ENCODE measurements at places on chromosomes 5 and 9.

DNA sequence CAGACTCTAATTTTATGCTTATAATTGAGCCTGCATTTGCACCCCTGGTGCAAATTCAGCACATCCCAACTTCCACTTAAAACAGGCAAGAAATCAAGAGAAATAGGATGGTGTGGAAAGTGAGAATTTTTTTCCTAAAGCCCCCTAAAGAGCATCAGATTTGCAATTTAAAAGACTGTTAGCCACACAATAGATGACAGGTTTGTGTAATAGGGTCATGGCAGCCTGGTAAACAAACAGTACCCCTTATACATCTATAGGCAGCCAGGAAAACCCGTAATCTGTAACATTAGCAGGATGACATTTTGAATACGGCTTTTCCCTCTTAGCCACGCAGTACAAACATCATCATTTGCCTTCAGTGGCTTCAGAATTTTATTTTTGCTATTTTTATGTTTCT lies 17.2 kb downstream of the EBF1 start:
- DNase-seq = no peak

DNA sequence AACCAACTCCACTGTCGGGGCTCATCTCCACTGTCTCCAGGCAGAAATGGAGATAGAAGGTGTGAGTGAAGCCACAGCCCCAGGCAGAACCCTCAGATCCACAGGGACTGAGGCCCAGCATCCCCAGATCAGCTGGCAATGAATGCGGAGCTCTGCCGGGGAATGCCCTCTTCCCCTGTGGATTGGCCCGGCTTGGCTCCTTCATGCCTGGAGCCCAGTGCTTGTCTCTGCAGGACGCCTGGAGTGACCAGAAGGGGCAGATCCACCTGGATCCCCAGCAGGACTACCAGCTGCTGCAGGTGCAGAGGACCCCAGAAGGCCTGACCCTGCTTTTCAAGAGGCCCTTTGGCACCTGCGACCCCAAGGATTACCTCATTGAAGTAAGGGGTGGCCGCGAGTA lies 3.5 kb downstream of the DBH start:
- DNase-seq = no peak

DNA sequence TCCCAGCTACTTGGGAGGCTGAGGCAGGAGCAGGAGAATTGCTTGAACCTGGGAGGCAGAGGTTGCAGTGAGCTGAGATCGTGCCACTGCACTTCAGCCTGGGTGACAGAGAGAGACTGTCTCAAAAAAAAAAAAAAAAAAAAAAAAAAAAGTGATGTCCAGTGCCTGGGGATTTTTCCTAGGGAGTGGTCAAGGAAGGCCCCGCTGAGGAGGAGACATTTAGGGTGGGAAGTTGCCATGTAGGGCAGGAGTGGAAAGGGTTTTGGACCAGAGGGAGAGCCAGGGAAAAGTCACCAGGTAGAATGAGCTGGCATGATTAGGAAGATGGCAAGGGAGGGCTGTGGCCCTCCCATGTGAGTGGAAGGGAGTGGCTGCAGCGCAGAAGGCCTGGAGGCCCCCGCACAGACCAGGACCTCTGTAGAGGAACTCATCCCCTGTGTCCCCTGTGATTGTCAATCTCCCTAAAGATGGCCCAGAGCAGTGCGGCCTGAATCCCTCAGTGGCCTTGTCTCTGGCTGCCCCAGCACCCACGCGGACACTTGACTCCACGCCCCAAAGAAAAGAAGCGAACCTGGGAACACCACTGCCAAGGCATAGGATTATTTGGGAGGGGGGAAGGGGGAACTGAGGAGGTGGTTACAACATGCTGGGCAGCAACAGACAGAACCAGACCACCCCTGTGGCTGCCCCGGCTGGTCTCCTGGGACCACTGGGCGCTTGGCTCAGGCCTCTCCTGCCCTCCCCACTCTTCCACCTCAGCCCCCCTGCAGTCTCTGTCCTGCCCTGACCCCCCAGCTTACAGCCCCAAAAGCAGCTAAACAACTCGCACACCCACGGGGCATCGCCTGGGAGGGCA lies 2.6 kb upstream of the SQSTM1 start:
- DNase-seq = no peak

- DNase-seq = no peak
Observed at GRCh38 chr5:142235050-142235797, 89.6 kb downstream of the SPRY4 start.

- DNase-seq = no peak
Observed at GRCh38 chr5:55441107-55441771, 93.5 kb downstream of the PLPP1 start.

- no peak for DNase-seq
Observed at GRCh38 chr9:86600291-86600690, 246.1 kb upstream of the TUT7 start.

DNA sequence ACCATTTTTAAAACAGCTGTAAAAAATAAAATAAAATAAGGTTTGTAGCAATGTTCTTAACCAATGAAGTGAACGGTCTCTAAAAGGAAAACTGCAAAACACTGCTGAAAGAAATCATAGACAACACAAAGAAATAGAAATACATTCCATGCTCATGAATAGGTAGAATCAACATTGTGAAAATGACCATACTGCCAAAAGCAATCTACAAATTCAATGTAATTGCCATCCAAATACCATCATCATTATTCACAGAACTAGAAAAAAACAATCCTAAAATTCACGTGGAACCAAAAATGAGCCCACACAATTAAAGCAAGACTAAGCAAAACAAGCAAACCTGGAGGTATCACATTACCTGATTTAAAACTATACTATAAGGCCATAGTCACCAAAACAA lies 67.6 kb upstream of the RGMB start:
- DNase-seq = no peak

GRCh38 chr5:155772009-155772662 lies 554.8 kb upstream of the SGCD start:
- no peak for DNase-seq

DNA sequence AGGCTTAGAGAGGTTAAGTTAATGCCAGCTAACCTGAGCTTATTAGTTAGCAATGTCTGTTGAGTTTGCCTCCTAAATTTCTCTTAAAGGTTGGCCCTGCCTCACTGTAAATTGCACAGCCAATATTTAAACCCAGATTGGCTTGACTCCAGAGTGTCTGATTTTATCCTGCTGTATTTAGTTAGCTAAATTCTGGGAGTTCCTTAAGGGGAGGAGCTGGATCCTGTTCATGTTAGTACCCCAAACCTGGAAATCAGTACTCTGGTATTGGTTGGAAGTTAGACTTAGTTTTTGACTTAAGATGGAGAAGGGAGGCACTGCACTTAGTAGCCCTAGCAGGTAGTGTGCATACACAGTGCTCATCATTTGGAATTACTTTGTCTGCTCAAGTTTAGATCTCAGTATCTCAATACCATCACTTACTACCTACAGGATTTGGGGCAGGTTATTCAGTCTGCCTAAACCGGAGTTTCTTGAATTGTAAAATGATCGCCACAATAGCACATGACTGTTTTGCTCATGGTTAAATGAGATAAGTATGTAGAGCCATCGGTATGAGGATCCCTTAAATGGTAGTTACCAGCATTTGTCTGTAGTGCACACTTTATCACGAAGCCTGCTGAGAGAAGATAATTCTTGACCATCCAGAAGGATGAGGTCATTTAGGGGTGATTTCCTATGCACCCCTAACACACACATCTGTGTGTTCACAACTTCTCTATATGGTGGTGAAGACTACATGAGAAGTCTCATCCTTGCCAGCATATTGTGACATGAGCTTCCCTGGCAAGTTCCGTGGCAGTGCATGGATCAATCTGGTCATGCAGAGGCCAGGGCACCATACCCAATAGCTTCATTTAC lies 264.8 kb upstream of the TRIM32 start:
- no peak for DNase-seq

DNA sequence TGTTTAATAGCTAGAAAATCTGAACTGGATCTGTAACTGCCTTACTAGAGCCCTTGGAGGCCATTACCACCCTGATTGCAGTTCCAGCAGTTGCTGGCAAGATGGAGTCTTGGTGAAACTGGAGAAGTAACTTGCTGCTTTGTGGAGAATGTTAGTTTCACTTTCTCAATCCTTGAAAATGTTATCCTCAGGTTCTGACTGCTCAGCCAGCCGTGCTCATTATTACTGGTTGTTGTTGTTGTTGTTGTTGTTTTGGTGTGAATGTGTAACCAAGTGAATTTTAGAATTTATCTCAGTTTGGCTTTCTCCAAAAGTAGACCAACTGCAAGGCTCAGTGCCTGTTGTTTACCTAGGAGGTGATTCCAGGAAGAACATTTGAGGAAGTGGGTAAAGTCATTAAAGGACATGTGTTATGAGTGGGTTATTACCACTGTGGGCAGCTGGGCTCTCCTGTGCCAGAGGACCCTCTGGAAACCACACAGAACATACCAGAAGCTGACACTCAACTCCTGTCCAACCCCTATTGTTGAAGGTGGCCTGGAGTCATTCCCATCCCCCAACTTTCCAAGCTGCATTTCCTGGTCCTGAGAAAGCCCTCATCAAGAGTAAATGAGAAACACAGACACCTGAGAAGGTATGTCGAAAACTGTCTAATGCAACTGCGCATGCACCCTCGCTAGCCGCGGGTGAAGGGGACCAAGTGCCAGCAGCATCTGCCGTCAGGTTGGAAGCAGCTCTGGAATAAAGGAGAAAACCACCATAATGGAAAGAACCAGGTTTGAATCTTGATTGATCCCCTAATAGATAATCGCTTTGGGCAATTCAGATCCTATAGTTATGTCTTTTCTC lies 111.6 kb downstream of the CMYA5 start:
- no peak for DNase-seq

DNA sequence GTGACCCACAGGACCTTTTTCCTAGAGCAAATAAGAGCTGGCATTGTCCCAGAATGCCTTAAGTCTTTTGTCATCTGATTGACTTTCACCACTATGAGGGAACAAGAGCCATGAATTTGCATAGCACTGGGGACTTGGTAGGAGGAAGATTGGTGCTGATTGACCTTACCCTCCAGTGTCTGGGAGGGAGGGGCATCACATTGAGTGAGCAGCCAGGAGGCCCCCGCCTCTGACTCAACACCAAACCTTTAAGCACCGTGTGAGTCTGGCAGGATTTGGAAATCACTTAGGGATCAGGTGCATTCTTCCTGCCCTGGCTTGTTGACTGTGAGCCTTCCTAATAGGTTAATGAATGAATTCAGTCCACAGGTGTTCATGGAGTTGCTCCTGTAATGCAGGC lies 40.7 kb downstream of the WNK2 start:
- DNase-seq = no peak

- DNase-seq = no peak
Observed at GRCh38 chr9:5470816-5471215, 20.5 kb downstream of the CD274 start.

DNA sequence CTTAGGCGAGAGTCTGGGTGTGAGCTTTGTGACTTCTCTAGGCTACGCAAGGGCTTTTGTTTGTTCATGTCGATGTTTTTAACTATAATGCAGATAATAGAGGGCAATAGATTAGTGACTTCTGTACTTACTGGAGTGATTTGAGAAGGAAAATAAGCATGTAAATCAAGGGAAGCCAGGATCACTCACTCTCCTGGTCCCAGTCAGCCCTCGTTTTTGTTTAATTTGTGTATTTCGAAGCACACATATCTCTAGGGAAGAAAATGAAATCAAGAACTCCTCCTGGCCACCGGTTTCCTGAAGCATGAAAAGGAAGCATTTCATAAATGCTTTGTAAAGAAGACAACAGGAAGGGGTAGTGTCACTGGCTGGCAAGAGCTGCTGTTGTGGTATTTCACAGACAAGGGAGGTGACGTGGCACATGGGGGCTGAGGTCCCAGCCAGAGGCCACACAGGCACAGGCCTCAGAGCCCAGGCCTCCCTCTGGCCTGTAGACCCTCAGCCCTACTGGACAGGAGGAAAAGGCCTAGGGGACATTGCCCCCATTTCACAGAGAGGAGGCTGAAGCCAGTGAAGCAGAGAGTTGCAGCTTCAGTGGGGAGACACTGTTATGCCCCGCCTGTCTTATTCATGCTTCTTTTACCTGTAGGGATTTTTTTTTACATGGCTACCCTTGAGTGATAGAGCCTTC lies 34.1 kb downstream of the IRF1 start:
- no peak for DNase-seq

DNA sequence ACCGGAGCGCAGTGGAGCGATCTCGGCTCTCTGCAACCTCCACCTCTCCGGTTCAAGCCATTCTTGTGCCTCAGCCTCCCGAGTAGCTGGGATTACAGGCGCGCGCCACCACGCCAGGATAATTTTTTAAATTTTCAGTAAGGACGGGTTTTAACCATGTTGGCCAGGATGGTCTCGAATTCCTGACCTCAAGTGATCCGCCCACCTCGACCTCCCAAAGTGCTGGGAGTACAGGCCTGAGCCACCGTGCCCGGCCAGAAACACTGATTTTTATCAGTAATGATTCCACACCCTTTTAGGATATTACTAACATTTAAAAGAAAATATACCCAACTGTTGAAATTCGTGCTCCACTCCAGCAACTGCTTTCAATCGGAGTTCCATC lies 464 bp upstream of the FAM151B start:
- DNase-seq = no peak

GRCh38 chr9:127090341-127090985 lies 32.0 kb downstream of the ANGPTL2 start:
- no peak for DNase-seq

- no peak for DNase-seq
Observed at GRCh38 chr9:116087246-116087645, 66.3 kb upstream of the PAPPA start.

DNA sequence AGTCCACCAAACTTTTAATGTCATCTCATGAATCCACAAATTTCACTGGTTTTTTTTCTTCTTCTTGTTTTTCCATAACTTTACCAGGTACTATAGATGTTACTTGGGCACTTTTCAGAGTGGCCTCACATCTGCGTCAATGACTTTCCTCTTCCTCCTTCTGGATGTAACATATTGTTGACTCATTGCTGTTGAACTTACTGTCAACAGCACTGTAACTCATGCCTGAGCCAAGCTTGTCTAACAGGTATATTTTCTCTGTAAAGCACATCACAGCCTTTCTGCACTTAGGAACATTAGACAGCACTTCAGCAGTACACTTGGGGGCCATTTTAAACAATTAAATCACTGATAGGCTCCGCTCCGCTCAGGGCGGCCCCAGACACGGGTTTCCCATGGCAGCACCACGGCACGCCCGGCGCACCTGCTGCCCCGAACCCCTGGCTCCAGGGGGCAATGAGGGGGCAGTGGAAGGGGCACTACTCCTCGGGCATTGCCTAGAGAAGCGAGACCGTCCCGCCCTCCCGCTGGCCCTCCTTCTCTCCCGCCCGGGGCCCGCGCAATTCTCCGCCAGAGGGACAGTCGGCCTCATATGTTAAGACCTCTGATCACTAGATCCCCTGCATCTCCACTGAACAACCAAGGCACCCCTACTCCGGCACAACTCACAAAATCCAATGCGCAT lies 41.9 kb upstream of the SPATA31C2 start:
- DNase-seq = no peak

GRCh38 chr9:91720751-91721705 lies 229.0 kb downstream of the ROR2 start:
- DNase-seq = no peak

GRCh38 chr9:133396952-133397351 lies 20.8 kb downstream of the STKLD1 start:
- no peak for DNase-seq

DNA sequence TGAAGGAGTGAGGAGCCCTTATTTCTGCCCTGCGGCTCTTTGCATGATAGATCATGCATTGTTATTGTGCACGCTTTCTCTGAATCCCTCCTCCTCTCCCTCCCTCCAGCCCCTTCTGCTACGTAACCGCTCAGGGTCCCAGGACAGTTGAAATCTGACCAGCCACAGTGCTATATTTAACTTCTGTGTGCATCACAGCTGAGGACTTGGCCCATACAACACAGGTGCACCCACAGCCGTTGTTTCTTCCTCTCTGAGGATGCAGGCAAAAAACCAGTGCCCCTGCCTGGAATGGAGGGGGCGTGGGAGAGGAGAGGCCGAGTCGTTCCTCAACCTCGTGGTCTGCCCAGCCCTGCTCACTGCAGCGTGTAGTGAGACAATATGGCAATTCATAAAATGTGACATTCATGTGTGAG lies 335.6 kb upstream of the CLINT1 start:
- no peak for DNase-seq
